ENCODE measurements at places on chromosomes 12 and 14.

- DNase-seq: no peak
Measured at GRCh38 chr14:61730756-61731373, 31.4 kb upstream of the SNAPC1 start.

- no peak for DNase-seq
Measured at GRCh38 chr12:95322326-95322725, 104.7 kb downstream of the VEZT start.

GRCh38 chr12:52587563-52587962 lies 13.7 kb downstream of the KRT72 start:
- DNase-seq: no peak

DNA sequence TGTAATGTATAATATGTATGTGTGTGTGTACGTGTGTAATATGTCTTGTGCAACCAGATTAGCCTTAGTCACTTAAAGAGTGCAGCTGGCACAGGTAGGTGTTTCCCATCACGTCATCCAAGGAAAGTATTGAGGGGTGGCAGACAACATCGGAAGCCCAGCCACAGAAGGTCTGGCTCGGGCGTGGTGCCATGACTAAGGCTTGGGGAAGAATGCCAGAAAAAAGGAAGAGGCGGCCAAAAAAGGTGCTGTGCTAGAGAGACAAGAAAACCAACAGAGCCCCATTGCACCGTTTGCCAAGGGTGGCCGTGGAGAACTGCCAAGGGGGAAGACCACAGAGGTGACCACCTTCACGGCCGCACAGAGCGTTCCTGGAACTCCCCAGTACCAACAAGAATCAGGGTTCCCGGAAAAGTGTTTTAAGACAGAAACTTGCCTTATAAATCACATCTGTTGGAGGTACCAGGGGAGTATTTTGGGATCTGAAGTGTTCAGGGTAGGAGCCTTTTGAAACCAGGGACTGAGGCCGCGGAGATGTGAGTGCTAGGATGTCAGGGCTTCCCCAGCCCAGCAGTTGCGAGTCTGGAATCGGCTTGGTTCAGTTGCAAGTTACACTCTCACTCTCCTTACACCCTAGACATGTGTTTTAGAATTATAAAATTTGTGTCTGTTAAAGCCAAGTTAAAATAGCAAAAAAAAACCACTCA lies 131.2 kb upstream of the DYRK2 start:
- no peak for DNase-seq

DNA sequence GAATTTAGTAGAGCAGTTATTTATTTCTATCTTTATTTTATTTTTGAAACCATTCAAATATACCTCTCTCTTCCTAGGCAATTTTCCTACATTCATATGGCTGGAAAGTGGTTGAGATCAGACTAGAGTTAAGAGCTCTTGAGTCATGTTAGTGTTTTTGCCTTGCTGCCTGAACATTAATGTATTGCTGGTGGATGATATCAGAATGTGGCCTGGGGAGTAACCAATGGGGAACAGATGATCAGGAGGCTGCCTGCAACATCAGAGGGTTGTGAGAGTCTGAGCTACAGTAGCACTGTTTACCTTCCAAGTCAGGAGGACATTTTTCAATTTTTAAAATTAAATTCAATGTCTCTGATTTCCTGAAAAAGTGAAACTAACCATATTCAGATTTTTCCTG lies 166.3 kb upstream of the TRHDE start:
- no peak for DNase-seq

- DNase-seq: no peak
Measured at GRCh38 chr14:35247777-35248475, 44.3 kb upstream of the PSMA6 start.

GRCh38 chr12:98999559-98999958 lies 354.5 kb downstream of the APAF1 start:
- DNase-seq: no peak

GRCh38 chr14:102375119-102375518 lies 12.4 kb downstream of the TECPR2 start:
- DNase-seq: no peak

GRCh38 chr12:27965966-27966365 lies 6.6 kb downstream of the PTHLH start:
- no peak for DNase-seq

DNA sequence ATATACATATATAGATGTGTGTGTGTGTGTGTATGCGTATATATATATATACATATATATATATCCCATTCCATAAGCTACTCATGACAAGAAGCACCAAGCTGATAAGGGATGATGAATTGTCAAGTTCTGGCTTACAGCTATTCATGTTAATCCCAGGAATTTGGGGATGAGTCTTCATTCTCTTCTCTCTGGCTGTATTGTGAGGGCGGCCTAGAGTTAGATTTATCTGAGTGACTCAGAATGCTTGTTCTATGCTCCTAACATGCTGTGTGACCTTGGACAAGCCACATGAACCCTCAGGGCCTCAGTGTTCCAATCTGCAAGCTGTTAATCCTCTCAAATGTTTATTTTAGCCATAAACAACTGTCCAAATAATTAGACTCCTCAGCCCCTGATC lies 749.0 kb downstream of the MED13L start:
- no peak for DNase-seq

DNA sequence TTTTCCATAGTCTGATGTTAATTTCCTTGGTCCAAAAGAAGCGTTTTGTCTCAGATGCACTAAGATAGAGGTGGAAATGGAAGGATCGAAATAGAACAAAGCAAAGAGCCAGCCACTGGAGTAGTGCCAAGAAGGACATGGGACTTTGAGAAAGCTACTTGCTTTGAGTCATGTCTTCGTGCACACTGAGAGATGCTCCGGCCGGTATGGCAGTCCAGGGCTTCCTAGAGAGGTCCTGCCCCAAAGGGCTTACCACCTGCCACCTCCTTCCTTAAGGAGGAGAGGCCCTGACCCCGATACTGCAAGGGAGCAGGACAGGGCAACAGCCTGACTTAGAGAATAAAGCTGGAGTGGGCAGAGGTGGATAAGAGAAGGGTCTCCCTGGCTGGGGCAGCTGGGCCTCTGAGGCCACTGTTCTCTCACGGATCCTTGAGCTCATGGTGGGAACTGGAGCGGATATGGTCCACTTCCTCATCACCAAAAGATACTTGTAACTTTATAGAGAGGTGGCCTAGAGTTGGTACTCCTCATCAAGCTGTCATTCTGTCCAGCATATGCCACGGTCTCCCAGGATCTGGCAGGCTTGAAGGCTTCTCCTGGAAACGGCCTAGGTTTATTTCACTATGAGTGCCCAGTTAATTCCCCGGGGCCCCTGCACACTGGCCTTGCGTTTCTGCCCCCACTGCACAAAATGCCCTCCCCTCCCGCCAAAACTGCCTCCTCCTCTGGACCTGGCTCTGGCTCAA lies 57.4 kb downstream of the FOXN3 start:
- no peak for DNase-seq

DNA sequence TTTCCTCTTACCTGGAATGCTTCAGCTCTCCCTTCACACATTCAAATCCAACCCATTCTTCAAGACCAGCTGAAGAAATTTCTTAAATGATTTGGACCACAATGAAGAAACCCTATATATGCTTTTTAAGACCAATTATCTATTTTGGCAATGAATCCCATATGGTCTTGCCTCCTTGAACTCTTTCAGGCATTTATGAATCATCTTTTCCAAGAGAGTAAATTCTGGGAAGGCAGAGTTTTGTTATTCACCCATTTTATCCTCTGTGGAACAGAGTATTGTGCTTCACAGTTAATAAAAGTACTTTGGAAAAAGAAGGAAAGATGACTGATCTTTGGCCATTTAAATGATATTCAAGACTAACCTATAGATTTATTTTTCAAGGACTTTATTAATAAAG lies 14.0 kb downstream of the GIT2 start:
- no peak for DNase-seq

- peak; percentile 58 for DNase-seq
Measured at GRCh38 chr14:21557084-21557901, 22.6 kb downstream of the OR10G3 start.

- no peak for DNase-seq
Measured at GRCh38 chr12:110935588-110935987, 15.2 kb upstream of the MYL2 start.

DNA sequence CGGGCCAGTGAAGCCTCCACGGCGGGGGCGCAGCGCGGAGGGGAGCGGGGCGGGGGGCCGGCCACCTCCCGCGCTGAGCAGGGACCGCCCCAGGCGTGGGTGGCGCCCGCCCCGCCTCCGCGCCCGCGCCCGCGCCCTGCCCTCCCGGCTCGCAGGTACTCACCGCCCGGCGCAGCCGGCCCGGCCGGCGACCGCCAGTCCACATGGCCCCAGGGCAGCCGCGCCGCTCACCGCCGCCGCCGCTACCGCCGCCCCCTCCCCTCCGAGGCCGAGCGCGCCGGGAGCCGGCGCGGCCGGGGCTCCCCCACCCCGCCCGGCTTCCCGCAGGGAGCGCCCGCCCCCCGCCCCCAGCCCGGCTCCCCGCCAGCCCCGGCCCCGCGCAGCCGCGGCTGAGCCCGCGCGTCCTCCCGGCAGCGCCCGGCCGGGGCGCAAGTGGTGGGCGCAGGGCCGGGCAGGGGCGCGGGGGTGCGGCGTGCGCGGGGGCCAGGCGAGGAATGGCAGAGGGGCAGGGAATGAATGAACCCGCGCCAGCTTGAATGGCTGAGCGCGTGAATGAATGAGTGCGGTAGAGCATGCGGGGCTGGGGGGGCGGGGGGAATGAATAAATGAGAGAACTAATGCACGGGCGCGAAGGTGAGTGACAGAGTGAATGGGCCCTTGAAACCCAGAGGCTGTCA lies at the start of gene BEGAIN:
TSS of gene BEGAIN (minus strand) at position 332 of the 677 bp plus-strand sequence. CDS start at position 205, 127 bp downstream.
- DNase-seq: no peak

DNA sequence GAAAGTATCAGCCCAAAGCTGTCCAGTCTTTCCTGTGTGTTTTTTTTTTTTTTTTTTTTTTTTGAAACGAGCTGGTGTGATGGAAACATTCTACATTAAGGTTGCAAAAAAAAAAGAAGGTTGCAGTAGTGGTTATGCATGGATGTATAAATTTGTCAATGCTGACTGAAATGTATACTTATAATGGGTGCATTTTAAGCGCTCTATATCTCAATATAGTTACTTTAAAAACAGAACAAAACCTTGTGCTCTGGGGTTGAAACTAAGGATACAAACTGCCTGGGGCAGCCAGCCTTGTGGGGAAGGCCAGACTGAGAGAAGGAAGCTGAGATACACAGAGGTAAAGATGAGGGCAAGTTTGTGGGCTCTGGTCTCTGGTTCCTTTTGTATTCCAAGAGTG lies 87.3 kb upstream of the RMST start:
- DNase-seq: no peak

- no peak for DNase-seq
Measured at GRCh38 chr12:21788089-21788983, 13.8 kb upstream of the KCNJ8 start.

DNA sequence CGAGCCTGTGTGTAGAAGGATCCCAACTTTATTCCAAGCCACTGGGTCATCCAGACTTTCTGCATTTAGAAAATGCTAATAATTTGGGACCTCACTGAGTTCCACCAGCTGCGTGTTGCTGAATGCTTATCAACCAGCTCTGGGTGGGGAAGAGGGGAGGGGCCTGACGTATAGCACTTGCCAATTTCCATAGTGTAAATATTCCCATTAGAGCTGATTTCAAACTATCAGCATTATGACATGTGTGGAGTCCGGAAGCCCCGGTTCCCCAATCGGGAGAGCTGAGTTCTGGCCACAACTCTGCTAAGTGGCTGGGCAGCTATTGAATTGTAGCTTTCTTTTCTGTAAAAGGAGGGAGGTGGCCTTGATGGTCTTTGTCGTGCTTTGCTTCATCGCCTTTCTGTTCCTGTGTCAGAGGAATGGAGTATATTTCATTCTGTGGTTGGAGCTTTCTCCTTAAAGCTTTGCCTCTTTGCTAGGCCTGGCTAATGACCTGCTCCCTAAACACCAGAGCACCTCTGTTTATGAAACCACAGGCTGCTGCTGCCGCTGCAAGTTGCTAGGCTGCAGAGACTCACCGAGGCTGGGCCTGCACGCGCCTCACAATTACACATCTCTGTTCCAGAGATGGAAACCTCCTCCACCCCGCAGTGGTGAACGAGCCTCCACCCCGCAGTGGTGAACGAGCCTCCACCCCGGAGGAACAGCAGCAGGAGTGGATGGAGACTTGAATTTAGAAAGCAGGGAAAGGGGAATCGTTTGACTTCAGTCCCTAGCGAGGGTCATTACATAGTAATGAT lies 7.7 kb upstream of the BCL7A start:
- DNase-seq: no peak

GRCh38 chr14:68865542-68865941 lies 72.7 kb upstream of the ZFP36L1 start:
- DNase-seq: no peak

GRCh38 chr14:98070536-98070935 lies 1201.5 kb downstream of the BCL11B start:
- DNase-seq: no peak

DNA sequence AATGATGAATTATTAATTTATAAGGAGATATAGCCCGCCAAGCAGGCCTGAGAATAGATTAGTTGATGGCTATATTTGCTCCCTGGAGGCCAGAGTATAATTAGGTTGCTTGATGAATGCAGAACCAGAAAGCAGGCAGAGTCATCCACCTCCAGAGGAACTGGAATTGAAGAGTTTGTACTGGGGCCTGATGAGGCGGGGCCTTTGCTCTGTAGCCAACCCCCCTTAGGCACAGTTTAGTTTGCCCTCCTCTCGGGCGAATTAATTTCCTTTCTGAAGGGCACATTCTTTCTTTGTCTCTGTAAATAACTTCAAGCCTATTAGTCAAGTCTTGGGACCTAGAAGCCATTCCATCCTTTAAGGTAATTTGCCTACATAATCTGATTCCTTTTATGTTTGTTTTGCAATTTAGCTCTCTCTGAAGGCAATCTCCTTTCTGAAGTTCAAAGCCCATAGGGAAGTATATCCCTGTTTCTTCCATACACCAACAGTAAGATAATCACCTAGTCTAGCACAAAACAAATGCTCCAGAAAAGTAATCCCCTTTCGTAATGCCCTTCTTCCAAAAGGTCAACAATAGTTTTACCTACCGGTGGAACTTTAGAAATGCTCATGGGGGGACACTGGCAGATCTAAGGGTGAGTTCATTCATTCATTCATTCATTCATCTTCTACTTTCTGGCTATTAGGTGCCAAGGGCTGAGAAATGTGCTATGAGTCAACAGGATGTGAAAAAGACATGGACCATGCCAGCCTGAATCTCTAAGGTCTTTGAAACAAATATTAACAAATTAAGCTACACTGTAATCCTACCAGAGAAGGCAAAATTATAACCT lies 84.8 kb upstream of the NUDT4 start:
- no peak for DNase-seq

Data from stimulated activated CD4-positive, alpha-beta T cell treated with anti-CD3 and anti-CD28 coated beads, Interleukin-1b, Interleukin-23, amount 100 ng/mL, for 1 hour (primary cell).